ENCODE measurements at places on chromosomes 2 and 18.

DNA sequence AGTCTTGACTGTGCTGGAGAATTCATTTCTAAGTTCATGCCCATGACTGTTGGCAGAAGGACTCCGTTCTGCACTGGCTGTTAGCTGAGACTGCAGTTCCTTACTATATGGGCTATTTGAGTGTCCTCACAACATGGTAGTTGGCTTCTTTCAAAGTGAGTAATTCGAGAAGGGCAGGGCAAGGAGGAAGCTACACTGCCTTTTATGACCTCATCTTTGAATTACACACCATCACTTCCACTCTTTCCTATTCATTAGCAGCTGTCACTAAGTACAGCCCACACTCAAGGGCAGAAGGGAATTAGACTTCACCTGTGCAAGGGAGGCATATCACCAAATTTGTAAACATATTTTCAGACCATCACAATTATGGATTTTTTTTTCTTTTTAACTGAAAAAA, 55.9 kb upstream of the EPAS1 start:
- no peak for DNase-seq

GRCh38 chr2:72834596-72834995, 8.8 kb upstream of the EXOC6B start:
- no peak for DNase-seq

DNA sequence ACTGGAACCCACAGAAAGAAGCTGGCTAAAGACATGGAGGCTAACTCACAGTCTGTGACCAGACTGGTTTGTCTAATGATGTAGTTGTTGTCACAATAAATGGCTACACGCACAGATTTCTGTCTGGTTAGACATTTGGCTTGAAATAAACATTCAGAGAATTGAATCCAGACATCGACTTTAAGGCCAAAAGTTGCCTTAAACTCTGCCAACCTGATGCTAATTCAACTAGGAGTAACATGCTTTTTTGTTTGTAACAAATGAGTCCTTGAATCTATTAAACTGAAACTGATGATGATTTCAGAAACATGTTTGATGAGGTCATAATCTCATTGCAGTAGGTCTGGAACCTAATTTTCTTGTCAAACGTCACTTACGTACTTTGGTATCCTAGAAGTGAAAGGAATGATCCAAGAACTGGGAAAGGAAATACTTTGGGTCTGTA, 123.8 kb downstream of the ERBB4 start:
- no peak for DNase-seq

DNA sequence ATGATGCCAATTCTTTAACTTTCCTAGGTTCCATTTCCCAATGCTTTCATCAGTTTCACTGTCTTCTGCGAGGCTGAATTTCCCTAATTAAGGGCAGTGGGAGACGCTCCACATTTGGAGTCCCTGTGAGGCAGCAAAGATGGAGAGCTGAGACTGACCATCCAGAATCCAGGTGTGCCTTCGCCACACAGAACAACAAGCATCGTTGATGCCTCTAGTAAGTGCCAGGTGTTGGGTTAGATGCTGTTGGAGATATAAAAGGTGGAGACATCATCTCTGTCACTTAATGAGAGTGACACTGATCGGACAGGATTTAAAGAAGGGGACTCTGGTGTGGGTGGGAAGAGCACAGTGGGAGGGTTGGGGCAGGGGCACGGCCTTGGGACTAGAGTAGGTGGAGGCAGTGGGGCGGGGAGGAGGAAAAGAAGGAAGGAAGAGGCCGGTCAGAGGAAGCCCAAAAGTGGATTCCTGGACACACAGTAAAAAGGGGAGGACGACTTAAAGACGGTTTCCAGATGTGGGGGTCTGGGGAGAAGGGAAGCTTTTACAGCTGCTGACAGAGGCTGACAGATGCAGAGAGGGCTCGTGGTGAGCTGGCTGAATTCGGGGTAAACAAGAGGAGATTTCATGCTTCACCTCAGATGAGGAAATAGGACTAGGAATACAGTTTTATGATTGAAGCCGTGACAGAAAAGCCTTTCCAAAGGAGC, 113.0 kb downstream of the BCL2 start:
- no peak for DNase-seq

DNA sequence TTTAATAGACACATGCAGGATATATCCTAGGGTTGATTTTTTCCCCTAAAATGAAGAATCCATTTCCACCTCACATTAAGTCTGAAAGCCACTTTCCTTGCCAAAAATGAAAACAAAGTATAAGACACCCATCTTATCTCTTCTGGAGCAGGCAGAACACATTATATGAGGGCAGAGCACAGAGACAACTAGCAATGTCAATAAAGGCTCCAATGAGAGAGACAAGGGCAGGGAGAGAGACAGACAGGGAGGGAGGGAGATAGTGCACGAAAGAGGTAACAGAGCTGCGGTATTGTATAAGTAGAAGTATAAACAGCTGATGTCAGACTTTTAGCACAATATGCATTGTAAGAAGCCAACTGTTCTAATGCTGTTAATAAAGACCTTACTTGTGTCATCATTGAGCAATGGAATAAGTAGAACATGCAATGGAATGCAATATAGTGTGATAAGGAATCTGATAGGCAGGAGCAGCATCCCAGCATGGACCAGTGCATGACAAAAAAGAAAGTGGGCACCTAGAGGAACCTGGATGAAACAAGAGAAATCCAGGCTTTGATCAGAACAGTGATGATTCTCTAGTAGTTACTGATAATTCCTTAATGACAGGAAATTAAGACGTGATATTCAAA, 150.6 kb upstream of the TCF4 start:
- DNase-seq: no peak

Measured in stimulated activated CD4-positive, alpha-beta T cell treated with anti-CD3 and anti-CD28 coated beads, Interleukin-1b, Interleukin-23, amount 100 ng/mL, for 24 hours (primary cell).